ENCODE measurements at places on chromosomes 6 and 20.

- no peak for DNase-seq
These were observed 77.3 kb downstream of the CDH26 start for GRCh38 chr20:60035486-60035885.

- DNase-seq: no peak
These were observed 57.1 kb downstream of the MAP3K4 start for GRCh38 chr6:161048641-161049040.

DNA sequence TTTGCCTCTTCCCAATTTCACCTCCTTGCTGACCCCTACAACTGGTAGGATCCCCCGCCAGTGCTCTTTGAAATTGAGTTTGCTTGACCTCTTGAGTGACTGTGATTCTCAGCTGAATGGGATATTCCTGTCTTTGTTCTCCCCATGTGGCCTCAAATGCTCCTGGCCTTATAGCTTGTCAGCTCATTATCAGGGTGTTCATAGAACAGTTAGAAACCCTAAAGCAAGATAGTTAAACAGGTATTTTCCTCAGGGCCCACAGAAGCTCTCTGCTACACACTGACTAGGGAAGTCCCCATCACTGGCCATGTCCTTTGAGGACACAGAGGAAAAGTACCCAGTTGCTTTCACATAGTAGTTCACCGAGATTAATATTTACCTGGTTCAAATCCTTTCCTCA lies 211.5 kb upstream of the DTNBP1 start:
- DNase-seq: no peak

GRCh38 chr6:18215436-18215835 lies 48.9 kb downstream of the DEK start:
- DNase-seq: no peak

GRCh38 chr20:8036771-8037170 lies 17.2 kb upstream of the TMX4 start:
- no peak for DNase-seq

- DNase-seq: no peak
These were observed 53.8 kb upstream of the NRSN1 start for GRCh38 chr6:24072038-24072746.

- DNase-seq: no peak
These were observed 121.8 kb downstream of the AKAP7 start for GRCh38 chr6:131257104-131257503.

DNA sequence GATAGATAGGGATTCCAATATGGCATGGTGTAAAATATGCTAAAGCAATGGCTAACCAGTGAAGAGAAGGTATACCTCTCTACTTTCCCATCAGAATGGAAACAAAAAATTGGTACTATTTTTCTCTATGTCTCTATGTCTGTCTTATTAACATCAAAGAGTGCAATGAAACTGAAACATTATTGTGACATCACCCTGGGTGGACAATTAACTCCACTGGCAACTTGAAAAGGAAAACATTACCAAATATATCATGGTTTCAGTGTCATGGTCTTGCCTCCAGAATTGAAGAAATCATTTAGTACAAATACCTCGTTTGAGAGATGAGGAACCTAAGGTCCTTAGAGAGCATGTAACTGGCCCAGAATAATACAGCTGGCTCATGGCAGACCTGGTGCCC lies 1132.5 kb upstream of the MAP3K7 start:
- DNase-seq: no peak

- no peak for DNase-seq
These were observed 49.4 kb upstream of the ARMC2 start for GRCh38 chr6:108798670-108799353.

GRCh38 chr20:13318871-13319521 lies 97.9 kb downstream of the ISM1 start:
- DNase-seq: no peak

DNA sequence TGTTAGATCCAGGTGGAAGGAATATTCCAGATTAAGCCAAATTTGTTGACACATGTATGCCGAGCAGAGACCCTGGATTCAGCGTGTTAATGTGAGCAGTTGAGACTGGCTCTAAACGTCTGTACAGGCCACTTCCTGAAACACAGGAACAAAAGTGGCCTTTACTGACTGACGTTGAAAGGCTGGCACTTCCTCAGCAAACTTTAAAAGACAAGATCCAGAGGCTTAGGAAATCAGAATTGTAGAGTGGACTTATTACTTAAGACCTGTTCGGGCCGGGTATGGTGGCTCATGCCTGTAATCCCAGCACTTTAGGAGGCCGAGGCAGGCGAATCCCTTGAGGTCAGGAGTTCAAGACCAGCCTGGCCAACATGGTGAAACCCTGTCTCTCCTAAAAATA lies 125.7 kb upstream of the ARID1B start:
- DNase-seq: no peak

DNA sequence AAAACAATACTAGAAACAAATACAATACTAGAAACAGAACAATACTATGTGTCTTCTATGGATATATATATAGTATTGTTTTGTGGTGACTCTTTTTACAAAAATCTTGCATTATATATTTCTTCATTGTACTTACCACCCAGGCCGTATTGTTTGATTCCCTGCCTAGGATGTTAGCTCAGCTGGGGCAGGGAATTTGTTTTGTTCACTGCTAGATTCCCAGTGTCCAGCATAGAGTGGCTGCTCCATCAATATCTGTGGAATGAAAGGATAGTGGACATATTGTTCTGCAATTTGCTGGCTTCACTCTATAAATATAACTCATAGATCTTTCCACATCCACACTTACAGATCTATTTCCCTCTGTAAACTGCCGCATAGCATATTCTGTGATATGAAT lies 21.5 kb upstream of the PREX1 start:
- no peak for DNase-seq

DNA sequence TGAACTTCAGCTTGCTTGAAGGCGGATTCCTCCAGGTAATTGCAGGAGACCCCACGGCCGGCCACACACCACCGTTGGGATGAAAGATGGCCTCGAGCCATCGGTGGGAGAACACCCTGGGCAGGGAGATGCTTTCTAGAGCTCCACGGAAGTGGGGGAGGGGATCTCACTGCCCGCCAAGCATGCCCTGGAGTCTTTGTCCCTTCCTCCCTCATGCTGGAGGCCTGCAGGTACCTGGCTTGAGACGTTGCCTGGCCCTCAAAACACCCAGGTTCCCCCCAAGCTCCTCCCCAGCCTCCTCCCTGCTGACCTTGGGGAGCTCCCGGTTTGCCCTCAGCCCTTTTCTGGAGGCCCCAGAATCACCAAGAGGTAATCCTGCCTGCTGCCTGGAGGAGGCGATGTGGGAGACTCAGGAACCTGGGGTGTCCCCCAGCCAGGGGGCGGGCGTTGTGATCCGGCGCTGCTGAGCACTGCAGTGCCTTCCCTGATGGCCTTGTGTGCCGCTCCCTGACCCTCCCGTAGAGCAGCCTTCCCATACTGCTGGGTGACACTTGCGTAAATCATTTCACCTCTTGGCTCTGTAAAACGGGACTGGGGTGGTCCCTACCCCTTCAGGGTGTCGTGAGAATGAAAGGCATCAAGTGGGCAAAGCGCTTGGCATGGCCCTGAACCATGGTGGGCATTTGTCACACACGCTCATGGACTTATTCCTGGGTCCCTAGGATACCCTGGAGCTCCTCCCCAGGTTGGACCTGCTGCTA lies 91.4 kb downstream of the CEBPB start:
- no peak for DNase-seq

DNA sequence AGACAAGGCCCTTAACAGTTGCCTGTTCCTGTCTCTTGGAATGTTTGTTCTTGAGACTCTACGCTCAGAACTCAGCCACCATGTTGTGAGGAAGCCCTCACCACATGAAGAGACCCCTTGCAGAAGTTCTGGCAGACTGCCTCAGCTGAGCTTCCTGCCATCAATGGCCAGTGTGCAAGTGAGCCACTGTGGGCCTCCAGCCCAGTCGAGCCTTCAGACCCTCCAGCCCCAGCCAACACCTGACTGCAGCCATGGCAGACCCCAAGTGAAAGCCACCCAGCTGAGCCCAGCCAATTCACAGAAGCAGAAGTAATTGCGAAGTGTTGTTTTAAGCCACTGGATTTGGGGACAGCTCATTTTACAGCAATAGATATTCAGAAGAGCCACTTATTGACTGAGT lies 78.3 kb downstream of the SNX5 start:
- no peak for DNase-seq

- DNase-seq: no peak
These were observed 29.8 kb downstream of the HM13 start for GRCh38 chr20:31543966-31544598.

- no peak for DNase-seq
These were observed 30.8 kb downstream of the IL20RA start for GRCh38 chr6:137013738-137014602.

DNA sequence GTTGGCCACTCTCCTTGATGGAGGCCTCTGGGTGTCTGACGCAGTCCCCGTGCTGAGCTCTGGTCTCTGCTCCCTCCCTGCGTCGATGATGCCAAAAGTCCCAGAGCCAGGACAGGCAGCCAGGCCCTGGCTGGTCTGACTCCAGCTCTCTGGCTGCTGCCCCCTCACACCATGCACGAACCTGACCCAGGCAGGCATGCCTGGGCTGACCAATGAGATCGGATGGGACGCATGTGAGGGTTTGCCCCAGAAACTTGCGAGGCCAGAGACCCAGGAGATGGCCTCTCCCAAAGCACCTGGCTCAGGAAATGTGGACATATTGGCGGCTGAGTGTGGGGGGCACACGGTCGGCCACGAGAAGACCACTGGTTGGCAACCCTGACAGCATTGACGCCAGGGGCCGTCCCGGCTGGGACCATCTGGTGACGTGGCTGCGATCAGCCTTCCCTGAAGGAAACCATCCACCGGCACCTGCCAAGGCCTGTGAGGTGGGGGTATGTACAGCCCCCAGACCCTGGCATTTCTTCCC lies 51.2 kb upstream of the FRMD1 start:
- no peak for DNase-seq

DNA sequence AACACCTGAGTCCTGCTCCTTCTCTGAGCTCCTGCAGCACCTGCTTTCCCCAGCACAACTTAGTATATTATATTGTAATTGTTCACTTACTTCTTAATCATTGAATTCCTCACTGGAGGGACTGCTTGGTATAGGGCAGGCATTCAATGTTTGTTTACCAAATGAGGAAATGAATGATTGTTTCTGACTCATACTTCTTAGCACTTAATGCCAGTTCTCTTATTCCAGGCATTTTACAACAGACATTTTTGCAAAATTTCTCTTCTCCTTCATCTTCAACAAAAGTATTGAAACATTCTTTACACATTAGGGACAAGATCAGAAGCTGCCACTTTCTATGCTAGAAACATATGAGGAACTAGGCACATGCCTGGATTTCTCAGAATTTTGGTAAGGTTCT lies 119.4 kb downstream of the TBX18 start:
- no peak for DNase-seq

DNA sequence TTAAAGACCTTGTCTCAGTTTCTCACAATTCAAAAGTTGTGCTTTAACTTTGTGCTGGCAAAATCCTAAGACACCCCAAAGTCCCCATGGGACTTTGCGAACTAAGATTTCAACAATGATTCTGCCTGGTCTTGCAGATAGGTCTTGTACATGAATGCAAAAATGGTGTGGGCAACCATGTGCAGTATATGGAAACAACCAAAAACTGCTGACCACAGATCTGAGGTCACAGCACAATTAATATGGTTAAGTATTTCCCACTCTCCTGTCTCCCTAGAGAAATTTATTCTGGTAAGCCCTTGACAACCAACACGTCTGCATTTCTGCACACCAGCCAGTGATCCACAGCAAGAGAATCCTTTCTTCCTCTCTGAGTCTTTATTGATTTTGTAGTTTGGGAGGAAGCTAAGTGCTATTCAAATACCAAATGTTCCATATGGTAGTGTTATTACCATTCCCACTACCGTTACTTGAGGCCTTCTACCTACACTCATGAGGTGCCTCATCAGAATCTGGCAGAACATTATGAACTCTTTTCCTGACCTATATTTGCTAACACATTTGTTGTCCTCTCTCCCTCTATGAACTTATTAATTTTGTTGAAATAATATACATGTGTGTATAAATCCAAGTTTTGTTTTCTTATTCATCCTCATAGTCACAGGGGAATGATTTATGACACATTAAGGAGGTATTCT lies 178.7 kb downstream of the ATXN1 start:
- no peak for DNase-seq

- no peak for DNase-seq
These were observed 20.0 kb downstream of the RBCK1 start for GRCh38 chr20:427849-428657.

DNA sequence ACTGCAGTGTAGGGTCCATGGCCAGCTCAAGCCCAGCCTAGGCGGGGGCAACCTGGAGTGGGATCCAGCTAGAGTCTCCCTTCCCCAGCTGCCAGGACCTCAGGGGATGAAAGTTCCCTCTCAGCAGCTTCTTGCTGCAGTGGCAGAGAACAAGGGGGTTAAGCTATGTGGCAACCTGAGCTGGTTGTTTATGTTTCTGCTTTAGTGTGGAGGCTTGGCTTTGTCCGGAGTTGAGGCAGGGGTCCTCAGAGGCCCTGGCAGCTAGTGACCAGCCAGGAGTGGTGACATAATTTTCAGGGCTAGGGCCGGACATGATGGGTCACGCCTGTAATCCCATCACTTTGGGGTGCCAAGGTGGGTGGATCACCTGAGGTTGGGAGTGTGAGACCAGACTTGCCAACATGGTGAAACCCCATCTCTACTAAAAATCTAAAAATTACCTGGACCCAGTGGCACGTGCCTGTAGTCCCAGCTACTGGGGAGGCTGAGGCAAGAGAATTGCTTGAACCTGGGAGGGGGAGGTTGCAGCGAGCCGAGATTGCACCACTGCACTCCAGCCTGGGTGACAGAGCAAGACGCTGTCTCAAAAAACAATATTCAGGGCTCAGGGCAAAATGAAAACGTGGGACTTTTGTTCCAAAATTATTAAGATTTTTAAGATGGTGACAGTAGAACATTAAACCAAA lies 8.5 kb upstream of the PCIF1 start:
- DNase-seq: no peak

DNA sequence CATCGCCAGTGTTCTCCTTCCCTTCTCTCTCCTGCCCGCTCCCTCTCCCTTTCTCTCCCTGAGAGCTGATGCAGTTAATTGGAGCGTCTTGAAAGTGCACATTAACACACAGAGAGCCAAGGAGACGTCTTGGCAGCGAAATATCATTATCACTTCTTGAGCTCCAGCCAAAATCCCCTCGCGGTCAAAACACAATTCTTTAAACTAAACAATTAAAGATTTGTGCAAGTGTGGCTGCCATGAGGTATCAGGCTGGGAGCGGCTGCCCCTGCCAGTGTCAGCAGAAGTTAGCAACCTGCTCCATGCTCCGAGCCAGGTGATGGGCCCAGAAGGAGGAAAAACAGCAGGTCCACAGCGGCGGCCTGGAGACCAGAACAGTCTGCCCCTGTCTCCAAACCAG lies 100.9 kb upstream of the FOXP4 start:
- no peak for DNase-seq

DNA sequence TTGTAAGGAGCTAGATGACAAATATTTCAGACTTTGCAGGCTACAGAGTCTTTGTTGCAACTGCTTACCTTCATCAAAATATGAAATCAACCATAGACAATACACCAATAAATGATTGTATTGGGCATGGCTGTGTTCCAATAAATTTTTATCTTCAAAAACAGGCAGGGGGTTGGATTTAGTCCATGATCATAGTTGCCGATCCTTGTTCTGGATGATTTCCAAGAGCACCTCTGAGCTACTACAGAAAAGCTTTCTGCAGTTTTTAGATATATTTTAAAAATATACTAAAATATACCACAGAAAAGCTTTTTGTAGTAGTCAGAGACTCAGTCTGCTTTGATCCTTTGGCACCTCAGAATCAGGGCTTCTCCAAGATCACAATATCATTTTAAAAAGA lies 145.0 kb downstream of the HTR1B start:
- no peak for DNase-seq

GRCh38 chr6:134429861-134430380 lies 112.0 kb upstream of the SGK1 start:
- DNase-seq: no peak
